ENCODE measurements at places on chromosomes 5 and 9.

GRCh38 chr9:30235564-30235963 lies 2148.9 kb upstream of the ACO1 start:
- H3K4me3 ChIP-seq = no peak overlapping the region
- no peak for DNase-seq
- H3K4me1 ChIP-seq = no peaks in the 10 kb centered on the region

DNA sequence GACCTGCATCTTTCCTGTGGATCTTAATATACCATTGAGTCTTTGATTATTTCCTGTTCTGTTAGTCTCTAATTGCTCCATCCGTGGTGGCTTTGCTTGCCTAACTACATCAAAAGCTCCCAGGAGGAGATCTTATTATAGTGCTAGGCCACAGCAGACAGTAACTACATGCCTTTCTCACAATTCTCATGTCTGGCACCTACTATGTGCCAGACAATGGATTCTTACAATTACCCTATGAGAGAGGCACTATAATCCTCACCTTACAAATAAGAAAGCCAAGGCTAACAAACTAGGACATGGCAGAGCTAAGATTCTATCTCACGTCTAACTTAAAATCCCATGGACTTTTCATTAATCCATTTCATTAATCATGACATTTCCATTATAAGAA lies 70.3 kb upstream of the TARS1 start:
- no peak overlapping the region for H3K4me3 ChIP-seq
- DNase-seq = no peak
- H3K27ac ChIP-seq = no peak overlapping the region
- H3K27me3 ChIP-seq = no peaks in the 10 kb centered on the region
- H3K4me1 ChIP-seq = no peaks in the 10 kb centered on the region

DNA sequence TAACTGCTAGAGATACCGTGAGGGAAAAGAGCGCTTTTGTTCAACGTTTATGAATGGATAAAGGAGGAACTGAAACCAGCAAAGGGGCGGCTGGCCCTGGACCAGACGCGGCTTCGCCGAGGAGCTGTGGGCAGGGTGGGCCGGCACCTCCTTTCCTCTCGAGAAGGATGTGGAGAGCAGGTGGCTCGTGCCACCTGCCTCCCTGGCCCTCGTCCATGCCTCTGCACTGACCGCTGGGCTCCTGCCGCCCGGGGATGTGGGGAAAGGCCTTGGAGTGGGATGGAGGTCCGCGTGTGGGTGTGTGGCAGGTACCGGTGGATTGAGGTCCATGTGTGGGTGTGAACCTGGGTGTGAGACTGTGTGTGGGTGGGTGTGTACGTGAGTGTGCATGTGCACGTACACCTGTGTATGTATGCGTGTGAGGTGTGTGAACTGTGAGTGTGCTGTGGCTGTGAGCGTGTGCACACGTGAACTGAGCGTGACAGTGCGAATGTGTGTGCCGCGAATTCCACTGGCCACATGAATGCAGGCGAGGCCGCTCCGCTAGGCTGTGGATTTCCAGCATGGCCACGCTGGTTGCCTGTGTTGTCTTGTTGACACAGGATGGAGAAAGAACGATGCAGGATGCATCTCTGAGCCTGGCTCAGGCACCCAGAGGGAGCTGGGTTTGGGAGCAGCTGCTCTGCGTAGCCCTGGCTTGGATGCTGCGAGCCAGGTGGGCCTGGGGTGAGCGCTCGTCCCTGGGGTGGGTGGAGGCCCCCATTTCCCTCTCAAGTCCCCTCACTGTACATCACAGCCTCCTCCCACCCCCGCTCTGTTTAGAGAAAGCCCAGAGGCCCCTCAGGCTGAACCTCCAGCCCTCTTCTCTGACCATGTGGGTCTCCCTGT lies 4.4 kb upstream of the CEP72 start:
- peaks cover 34% of the 10 kb centered on the region for H3K27me3 ChIP-seq
- no peak overlapping the region for H3K4me3 ChIP-seq
- H3K36me3 ChIP-seq = no peaks in the 10 kb centered on the region
- DNase-seq = no peak
- H3K4me1 ChIP-seq = peaks cover 16% of the 10 kb centered on the region

- peaks cover 5% of the 10 kb centered on the region for H3K4me1 ChIP-seq
- H3K27ac ChIP-seq = no peak overlapping the region
- no peaks in the 10 kb centered on the region for H3K36me3 ChIP-seq
- H3K4me3 ChIP-seq = no peak overlapping the region
- DNase-seq = no peak
Measured at GRCh38 chr9:136552117-136552703, 6.4 kb upstream of the NOTCH1 start.
